DND-41 (cell line): ENCODE measurements at places on chromosomes 5 and 9.

DNA sequence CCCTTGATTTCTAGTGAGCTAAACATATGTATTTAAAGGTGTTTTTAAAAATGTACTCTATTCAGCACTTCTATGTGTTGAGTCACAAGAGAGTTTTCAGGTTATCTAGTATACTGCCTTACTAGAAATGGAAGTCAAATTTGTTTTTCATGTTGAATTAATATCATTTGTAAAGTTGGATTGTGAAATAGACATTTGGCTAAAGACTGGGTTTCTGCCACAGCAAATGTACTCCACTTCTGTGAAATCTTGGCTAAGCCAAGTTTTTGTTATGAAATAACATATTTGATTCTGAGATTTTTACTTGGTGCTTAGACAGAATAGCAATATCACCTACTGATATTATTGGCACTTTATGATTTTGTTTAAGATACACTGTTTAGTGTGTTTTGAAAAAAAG lies 106.0 kb downstream of the CWC27 start:
- no peak for DNase-seq

DNA sequence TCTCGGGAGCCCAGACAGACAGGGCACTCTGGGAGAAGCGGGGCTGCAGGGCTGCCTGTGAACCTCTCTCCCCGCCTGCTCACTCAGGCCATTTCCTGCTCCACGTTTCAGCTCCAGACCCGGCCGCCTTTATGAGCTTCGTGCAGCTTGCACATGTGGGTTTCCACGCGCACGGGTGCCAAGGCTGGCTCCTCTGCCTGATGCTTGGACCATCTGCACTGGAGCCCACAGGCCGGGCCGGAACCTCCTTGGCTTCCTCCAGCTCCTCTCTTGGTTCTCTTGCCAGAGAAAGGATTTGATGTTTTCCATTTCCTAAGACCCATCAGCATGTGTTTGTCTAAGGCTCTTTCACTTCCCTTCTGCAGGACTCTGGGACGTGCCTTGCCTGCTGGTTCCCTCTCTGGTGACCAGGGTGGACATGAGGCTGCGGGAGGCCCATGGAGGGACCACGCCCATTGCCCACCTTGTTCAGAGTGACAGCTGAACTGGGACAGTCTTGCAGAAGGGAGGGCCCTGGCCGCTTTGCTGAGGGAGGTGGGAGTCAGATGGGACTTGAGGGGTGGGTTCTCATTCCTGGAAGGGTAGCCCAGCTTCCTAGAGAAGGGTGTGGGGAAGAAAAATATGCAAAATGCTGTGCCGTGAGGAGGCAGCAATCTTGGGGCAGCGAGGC lies 23.3 kb upstream of the COL5A1 start:
- no peak for DNase-seq

DNA sequence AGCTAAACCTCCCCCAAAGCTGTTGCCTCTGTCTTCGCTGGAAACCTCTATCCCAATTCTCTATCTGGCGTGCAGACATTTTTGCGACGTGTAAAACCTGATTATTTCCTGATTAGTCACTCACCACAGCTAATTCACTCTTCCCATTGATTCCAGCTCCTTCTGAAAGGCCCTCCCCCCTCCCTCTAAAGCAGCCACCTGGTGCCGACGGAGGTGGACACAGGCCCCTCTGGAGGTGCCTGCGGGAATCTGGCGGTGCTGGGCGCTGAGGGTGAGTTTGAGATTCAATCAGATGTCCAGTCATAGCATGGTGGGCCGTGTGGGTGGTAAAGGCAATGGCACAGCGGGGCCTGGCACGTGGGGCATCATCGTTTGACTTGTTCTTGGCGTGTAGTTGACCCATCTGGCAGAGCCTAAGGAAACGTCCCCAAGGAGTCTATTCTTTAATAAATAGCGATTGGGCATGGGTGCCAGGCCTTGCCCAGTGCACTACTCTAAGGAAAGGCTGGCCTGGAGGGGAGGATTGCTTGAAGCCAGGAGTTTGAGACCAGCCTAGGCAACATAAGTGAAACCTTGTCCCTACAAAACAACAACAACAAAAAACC lies 271.1 kb upstream of the MVB12B start:
- DNase-seq = no peak

DNA sequence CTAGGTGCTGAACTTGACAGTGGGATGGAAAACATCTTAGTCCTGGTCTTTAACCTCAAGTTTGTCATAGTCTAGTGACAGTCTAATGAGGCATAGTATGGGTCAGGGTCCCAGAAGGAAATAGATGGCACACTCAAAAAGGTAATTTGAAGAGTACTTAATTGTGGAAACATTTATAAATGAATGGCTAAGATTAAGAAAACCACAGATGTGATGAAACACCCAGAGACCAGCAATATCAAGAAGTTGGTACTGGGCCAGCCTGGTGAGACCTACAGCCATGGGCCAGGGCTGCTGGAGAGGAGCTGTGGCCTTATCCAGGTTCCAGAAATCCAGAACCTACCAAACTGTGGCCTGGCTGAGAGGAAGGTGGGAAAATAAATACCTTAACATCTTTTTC lies 93.5 kb upstream of the ATG10 start:
- no peak for DNase-seq

DNA sequence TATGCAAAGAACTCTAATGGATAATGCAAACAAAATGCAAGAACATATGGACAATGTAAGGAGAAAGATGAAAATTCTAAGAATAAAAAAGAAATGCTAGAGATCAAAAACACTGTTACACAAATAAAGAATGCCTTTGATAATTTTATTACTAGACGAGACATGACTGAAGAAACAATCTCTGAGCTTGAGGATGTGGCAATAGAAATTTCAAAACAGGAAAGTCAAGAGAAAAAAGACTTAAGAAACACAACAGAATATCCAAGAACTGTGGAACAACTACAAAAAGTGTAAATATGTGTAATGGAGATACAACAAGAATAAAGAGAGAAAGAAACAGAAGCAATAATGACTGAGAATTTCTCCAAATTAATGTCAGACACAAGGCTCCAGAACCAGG lies 140.5 kb upstream of the ACOT12 start:
- DNase-seq = no peak

GRCh38 chr5:62561896-62562295 lies 16.7 kb upstream of the LRRC70 start:
- no peak for DNase-seq

- no peak for DNase-seq
Observed at GRCh38 chr5:68074633-68075032, 140.9 kb upstream of the PIK3R1 start.

GRCh38 chr5:111070272-111071134 lies 1.0 kb upstream of the TSLP start:
- no peak for DNase-seq

DNA sequence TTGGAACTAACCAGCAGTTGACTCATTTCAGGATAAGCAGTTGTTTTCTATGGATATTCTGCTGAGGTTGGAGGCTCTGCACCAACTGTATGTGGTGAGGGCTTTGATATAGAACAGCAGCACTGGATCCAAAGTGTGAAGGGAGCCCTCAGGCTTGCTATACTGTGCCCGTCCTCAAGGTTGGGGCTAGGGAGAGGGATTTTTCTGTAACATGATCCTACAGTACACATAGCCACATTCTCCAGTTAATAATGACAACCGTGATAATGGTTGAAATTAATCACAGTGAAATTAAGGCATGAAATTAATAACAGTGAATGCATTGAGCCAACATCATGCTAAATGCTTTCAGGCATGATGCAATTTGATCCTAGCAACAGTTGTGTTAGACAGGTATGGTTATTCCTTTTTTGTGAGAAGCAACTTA lies 36.7 kb downstream of the ARHGAP26 start:
- no peak for DNase-seq

DNA sequence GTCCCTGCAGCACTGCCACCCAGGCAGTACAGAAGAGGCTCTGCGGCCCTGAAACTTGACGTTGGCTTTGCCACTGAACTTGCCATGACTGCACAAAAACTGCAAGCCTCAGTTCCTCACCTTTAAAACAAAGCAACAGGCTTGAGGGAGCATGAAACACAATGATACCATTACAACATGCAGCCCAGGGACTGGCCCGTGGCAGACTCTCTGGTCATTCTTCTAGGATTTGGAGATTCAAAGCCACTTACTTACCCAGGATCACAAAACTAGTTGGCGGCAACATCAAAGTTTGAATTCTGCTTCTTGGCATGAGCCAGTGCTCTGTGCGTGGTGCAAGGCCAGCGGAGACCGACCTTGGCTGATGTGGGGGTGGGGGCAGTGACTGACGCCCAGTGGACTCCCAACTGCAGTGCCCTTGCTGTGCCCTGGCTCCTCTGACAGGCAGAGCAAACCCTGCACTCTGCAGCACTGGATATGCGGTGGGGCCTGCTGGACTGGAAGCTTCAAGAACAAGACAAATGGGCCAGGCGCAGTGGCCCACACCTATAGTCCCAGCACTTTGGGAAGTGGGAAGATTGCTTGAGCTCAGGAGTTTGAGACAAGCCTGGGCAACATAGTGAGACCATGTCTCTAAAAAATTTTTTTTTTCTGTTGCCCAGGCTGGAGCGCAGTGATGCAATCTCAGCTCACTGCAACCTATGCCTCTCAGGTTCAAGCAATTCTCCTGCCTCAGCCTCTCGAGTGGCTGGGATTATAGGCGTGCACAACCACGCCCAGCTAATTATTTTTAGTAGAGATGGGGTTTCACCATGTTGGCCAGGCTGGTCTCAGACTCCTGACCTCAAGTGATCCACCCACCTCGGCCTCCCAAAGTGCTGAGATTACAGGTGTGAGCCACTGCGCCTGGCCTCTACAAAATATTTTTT lies 18.9 kb downstream of the SQSTM1 start:
- DNase-seq = no peak

DNA sequence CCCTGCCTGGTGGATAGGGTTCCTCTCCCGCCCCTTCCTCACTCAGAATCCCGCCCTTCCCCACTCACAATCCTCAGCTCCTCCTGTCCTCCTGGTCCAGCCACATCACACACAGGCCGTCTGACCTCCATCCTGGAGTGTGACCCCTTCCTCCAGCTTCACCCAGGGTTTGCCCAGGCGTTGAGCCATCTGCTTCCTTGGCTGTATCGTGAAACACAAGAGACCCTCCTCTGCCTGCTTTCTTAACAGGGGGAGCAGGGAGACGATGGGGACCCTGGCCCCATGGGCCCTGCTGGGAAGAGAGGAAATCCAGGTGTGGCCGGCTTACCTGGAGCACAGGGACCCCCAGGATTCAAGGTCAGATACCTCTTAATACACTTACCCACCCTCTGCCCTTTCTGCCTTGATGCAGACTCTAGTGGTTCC lies 32.3 kb upstream of the ORM1 start:
- DNase-seq = no peak

- no peak for DNase-seq
Observed at GRCh38 chr5:111223101-111223786, 940 bp upstream of the CAMK4 start.

GRCh38 chr5:143241892-143242291 lies 161.6 kb downstream of the NR3C1 start:
- DNase-seq = no peak

GRCh38 chr9:12923468-12924009 lies 148.7 kb downstream of the LURAP1L start:
- DNase-seq = no peak
